ENCODE measurements at places on chromosomes 4 and X.

DNA sequence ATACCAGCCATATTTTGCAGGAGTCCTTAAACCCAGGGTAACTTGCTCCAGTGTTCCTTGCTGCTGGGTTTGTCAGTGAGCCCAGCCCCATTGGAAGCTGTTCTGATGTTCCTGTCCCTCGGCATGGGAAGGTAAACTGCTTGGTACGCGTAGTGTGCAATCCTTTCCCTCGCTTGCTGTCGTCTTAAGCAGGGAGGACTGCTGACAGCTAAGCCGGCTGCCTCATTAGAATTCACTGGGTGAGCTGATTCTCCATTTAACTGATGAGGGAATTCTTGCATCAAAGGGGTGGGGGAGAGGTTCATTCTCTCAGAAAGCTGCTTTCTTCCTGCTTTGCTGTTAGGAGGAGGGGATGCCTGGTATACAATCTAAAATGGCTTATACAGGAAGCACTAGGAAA lies 164.6 kb downstream of the MID1IP1 start:
- DNase-seq, result no peak

- no peak for DNase-seq
These were observed at the start of gene ADGRG2 for GRCh38 chrX:19121898-19122640. TSS of gene ADGRG2 (minus strand) at chrX:19122468. CDS start at chrX:19068834, 53,634 bp downstream.

DNA sequence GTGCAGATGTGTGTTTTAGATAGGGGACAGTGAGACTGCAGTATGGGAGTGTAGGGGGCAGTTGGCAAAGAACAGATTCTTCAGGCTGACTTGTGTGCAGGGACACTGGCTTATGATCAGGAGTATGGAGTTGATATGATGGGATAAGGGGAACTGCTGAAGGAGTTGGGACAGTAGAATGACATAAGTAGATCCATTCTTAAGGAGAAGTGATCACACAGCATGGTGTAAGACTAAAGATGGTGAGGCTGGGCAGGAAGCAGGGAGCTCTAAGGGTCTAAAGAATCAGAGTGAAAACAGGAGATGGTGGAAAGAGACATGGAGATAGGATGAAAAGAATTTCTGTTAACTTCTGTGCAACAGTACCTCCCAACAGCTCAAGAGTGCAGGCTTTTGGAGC lies 70.7 kb downstream of the REELD1 start:
- DNase-seq, result no peak

- no peak for DNase-seq
These were observed 72.2 kb downstream of the RWDD4 start for GRCh38 chr4:183586824-183587223.

- peak; percentile 6 for DNase-seq
These were observed at the start of gene TMEM150C for GRCh38 chr4:82561786-82562563. TSS of gene TMEM150C (minus strand) at chr4:82561988. CDS start at chr4:82504657, 57,331 bp downstream.

DNA sequence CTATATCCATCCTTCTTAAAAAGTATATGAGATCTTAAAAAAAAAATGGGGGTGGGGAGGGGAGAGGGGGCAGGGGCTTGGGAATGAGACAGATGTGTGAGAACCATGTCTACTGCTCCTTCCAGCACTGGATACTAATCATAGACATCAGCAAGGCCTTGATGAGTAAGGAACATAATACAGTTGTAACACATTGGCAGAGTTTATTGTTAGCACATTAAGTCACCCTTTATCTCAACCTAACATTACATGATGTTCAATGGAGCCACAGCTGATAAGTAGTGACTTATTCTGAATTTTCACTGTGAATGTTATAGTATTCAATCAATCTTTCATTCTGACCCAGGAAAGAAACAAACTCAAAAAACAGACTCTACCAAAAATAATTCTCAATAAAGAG lies 47.3 kb upstream of the KCNE5 start:
- no peak for DNase-seq

DNA sequence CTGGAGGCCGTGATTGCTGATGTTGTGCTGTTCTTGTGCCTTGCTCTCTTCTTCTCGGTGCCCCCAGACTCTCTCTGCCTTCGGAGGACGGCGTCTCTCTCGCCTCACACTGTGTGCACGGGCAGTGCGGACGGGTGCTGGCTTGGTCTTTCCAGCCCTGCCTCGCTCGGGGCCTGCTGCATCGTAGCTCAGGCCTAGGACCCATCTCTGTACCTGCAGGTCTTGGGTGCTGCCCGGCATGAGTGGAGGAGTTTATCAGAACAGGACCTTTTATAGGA lies 18.2 kb downstream of the RGS12 start:
- DNase-seq, result no peak

DNA sequence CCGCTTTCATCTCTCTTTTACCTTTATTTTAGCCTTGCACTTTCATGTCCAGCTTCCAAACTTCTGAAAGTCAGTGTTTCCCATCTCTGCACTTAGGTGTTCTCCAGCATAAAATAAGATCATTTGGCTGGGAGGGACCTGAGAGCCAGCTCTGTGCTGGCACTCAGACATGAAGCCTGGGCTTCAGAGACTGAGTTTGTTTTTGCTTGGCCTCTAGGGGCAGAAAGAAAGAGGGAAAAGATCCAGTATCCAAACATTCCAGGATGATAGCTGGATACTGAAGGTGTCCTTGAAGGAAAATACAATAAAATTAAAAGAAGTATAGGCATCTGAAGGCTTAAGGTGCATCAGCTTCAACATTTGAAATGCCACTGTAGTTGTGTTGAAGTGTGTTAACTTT lies 202.4 kb upstream of the ZIC3 start:
- DNase-seq, result no peak

DNA sequence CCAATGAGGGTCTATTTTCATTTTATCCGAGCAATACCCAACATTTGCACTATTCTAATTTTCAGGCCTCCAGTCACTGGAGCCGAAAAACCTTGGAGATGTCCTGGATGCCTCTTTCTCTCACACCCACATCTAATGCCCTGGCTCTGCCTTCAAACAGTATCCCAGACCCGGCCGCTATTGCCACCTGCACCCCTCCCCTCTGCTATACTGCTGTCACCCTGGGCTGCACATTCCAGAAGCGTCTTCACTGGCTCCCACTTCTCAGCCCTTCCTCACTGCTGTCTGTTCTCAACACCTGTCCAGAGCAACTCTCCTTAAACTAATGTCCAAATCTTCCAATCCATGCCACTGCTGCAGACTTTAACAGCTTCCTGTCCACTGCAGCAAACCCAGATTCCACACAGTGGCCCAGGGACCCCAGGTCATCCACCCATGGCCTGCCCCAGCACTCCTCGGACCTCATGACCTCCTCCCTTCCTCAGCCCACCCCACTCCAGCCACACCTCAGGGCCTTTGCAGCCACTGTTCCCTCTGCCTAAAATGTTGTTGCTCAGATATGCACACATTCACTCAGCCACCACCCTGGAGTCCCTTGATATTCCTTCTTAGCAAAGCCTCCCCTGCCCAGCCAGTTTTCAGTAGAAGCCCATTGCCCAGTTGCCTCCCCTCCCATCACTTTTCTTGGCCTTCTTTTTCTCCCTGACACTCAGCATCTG lies 30.5 kb upstream of the PPP2R2C start:
- no peak for DNase-seq

- DNase-seq, result no peak
These were observed 9.1 kb upstream of the YTHDC1 start for GRCh38 chr4:68358988-68359387.

DNA sequence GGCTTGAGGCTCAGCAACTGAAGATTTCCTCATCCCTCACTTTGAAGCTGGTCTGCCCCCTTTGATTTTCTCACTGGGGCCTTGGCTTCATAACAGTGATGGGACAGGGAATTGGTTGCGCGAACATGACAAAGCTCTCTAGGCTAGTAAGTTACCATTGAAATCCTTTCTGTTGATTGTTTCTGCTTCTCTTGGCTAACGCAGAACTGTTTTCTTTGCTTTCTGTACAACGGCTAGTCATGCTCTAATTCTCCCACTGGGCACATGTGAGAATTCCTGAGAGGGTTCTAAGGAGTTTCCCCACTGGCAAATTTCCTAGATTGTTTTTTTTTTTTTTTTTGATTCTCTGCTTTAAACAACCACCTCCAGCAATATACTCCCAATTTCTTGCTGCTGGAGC lies 738.6 kb downstream of the PCDH7 start:
- DNase-seq, result no peak

- DNase-seq, result no peak
These were observed 276.9 kb upstream of the PCDH7 start for GRCh38 chr4:30443289-30443688.

DNA sequence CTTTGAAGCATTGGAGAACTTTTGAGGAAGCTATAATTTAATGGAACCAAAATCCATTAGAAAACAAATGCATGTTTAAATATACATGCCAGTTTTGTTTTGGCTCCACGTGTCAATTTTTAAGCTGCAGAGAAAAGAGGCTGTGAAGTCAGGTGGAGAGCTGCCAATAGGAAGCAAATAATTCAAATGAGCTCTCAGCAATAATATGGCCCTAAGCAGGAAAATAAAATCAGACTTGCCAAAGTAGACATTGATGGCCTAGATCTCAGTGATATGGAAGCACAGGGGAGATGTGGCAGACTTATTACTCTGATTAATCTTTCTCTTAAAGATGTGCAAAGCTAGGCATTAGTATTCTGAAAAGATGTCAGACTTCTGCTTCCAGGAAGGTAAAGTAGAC lies 769.8 kb upstream of the NDST4 start:
- DNase-seq, result no peak

DNA sequence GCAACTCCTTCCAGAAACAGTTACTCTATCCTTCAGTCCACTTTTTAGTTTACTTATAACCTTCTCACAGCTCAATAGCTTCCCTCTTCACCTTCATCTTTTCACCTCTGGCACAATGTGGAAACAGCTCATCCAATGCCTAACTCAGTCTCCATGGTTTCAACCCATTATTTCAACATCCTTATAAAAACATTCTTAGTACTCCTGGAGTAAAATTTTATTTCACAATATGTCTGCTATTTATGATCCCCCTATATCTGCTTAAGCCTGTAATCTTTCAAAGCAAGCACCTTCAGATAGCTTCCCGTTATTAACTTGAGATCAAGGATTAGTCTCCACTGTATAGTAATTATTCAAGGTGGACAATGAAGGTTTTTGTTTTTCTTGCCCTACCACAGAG lies 156.3 kb downstream of the GASK1B start:
- no peak for DNase-seq

GRCh38 chr4:87919941-87920340 lies 55.6 kb upstream of the SPP1 start:
- DNase-seq, result peak; percentile 47

DNA sequence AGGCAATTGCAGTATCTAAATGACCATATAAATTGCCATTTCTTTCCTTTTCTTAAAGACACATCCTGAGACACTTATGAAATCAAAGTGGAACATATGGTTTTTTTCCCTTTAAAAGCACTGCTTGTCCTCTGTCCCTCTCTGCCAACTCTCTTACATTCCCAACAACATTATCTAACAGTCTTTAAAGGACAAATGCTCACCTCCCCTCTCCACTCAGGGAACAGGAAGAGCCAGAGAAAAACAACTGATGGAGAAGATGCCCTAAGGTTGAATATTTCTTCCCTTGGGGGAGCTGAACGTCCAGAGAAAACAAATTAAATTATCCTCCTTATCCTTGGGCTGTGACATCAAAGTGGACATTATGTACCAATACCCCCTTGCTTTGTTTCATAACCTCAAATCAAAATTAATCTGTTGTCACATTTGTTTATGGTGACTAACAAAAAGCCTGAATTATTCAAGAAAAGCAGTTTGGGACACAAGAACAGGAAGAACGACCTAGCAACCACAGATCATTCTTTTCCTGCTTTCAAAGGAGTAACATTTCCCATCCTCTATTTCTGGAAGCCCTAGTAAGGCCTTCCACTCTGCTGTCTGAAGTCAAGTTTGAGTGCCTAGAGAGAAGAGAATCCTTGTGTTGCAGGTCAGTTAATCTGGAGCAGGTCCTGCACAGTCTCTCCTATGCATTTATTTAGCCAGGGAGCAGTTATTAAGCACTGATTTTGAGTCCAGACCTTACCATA lies 52.6 kb upstream of the PAGE1 start:
- DNase-seq, result no peak

- no peak for DNase-seq
These were observed 25.2 kb upstream of the MFAP3L start for GRCh38 chr4:170051402-170051801.

DNA sequence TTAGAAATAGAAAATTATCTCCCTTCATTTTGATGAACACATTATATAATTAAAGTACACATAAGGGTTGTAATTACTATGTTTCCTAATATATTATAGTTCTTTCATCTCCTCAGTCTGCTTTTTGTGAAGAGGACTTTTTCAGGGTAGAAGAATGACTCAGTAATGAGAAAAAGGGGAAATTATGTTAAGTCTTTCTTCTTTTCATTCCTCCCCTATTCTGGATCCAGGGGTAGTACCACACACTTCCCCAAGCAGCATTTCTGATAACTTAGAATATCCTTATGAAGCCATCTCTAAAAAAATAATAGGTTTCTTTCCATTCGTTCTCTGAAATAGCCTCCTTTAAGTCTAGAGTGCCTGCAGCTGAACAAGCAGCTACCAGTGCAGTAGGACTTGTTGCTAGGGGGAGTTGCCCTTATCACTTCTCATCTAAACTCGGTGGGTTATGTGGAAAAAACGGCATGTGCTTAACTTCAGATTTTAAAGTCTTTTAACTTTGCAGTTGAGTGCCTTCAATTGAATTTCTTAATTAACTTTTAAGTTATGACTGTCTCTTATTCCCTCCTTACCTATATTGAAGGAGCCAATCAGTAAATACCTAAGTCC lies 184.8 kb downstream of the ARHGAP24 start:
- no peak for DNase-seq

DNA sequence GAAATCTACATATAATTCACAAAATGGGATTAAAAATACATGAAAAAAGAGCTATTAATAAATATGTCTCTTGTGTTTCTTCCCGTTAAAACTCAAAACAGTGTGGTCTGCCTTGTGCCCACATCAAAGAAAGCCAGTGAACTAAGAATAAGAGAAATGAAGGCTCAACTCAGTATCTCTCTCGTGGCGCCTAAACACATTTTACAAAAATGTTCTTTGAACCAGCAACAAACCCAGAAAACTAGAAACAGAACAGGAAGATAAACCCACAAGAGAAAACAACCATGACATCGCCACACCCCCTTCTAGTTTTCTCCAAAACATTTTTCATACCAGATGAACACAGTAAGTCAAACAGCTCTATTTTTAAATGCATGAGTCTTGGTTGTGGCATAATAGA lies 130.1 kb downstream of the DCHS2 start:
- DNase-seq, result no peak

DNA sequence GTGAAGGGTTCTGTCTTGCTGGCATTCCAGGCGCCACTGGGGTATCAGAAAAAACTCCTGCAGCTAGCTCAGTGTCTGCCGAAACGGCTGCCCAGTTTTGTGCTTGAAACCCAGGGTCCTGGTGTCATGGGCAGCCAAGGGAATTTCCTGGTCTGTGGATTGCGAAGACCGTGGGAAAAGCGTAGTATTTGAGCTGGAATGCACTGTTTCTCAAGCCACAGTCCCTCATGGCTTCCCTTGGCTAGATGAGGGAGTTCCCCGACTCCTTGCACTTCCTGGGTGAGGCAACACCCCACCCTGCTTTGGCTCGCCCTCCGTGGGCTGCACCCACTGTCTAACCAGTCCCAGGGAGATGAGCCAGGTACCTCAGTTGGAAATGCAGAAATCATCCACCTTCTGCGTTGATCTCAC lies 40.1 kb downstream of the NOP14 start:
- DNase-seq, result no peak
